ENCODE measurements at places on chromosomes 3 and 15. TPM values are rescaled to one million over a fixed set of nuclear protein-coding genes. Genes with fewer than 3 reads are reported as not detected.
A peak's percentile ranks its signal among the peaks of the same experiment; 100 is the strongest.

SV2B gene
- total RNA-seq: not detected

TRPM1 gene
- not detected for total RNA-seq

BCHE gene
- total RNA-seq: 1.6 TPM

STRA6 gene
- total RNA-seq: 5.4 TPM

ANKUB1 gene
- total RNA-seq: not detected

- no peak overlapping the region for H3K4me3 ChIP-seq
- DNase-seq: no peak
- H3K36me3 ChIP-seq: no peaks in the 10 kb centered on the region
- H3K4me1 ChIP-seq: no peaks in the 10 kb centered on the region
- H3K27me3 ChIP-seq: peaks cover 10% of the 10 kb centered on the region
These were observed 63.1 kb downstream of the EDEM1 start for GRCh38 chr3:5250467-5251195.

DNA sequence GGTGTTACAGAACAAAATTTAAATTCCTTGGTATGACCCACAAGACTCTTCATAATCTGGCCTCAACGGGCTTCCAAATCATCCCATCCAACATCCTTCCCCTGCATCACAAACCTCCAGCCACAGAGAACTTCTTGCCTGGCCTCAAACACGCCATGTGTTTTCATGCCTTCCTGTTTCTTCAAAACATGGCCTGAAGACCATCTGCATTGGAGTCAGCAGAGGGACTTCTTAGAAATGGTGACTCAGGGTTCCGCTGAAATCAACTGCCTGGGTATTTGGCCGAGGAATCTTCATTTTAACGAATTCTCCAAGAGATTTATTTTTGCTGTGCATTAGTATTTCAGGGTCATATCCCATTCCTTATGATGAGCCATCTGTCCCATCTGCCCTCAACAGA is 138.1 kb upstream of the RAP2B start:
- H3K4me3 ChIP-seq: no peak overlapping the region
- DNase-seq: no peak
- peaks cover 22% of the 10 kb centered on the region for H3K27me3 ChIP-seq
- H3K27ac ChIP-seq: no peak overlapping the region

GRCh38 chr3:113183748-113184661 is 27.4 kb upstream of the BOC start:
- H3K4me3 ChIP-seq: no peak overlapping the region
- no peak overlapping the region for H3K27ac ChIP-seq
- H3K4me1 ChIP-seq: peaks cover 3% of the 10 kb centered on the region
- H3K27me3 ChIP-seq: no peaks in the 10 kb centered on the region
- H3K36me3 ChIP-seq: peaks cover 2% of the 10 kb centered on the region

DNA sequence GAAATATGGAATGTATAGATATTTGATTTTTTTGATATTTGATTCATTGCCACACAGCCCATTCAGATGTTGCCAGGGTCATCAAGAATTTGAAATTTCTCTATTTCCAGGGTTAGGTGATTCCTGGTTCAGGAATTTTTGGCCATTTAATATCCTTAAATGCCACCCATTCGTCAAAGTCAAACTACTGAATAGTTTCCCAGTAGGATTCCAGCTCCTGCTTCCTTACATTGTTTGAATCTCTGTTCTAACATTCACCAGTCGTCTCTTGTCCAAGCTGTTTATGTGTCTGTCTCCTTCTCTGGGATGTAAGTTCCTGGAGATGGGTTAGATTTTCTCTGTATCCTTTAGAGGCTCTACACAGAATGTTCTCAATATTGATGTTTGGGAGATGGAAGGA is 124.9 kb upstream of the TLE3 start:
- no peak for DNase-seq
- H3K27ac ChIP-seq: no peak overlapping the region
- H3K27me3 ChIP-seq: peaks cover 33% of the 10 kb centered on the region
- H3K4me1 ChIP-seq: no peaks in the 10 kb centered on the region

GRCh38 chr3:184503647-184504046 is 57.9 kb upstream of the EPHB3 start:
- H3K4me1 ChIP-seq: no peaks in the 10 kb centered on the region
- peaks cover 5% of the 10 kb centered on the region for H3K36me3 ChIP-seq
- H3K27me3 ChIP-seq: peaks cover 68% of the 10 kb centered on the region
- DNase-seq: no peak
- H3K4me3 ChIP-seq: no peak overlapping the region
- no peak overlapping the region for H3K27ac ChIP-seq

GRCh38 chr3:8970971-8971589 is 7.8 kb upstream of the RAD18 start:
- no peaks in the 10 kb centered on the region for H3K27me3 ChIP-seq
- H3K27ac ChIP-seq: no peak overlapping the region
- DNase-seq: no peak

GRCh38 chr3:45864760-45865519 is 21.4 kb upstream of the CCR9 start:
- H3K27me3 ChIP-seq: peaks cover 53% of the 10 kb centered on the region
- no peak overlapping the region for H3K27ac ChIP-seq

DNA sequence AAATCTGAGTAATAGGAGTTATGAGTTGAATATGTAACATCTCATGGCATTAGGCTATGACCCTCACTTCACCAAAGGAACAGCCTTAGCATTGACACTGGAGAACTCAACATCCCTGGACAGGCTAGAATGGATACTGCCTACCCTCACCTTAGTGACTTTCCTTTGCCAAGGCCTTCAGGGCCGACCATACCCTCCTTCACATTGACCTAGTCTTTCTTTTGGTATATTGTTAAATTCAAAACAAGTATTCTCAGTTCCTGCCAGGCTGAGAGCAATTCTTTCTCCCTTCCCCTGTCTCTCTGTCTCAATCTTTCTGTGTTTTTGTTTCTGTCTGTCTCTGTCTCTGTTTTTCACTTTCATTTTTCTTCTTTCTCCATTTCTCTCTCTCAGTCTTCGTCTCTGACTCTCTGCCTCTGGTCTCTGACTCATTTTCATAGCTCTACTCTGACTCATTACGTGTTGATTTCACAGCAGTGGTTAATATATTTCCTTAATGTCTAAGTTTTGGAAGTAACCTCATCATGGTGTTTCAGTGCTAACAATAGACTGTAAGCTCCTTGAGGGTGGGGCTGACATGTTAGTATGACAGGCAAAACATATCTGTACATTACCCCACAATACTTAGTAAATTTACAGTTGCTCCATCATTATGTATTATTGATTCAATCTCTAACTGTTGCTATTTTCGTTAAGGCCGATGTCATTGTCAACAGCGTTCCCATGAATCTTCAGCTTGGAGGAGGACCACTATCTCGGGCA is 32.5 kb downstream of the PARP15 start:
- H3K27ac ChIP-seq: peak overlapping the region; percentile 93
- peak overlapping the region; percentile 39 for H3K4me3 ChIP-seq

GRCh38 chr3:172102883-172103310 is 63.5 kb downstream of the FNDC3B start:
- no peak for DNase-seq
- H3K27ac ChIP-seq: peak overlapping the region; percentile 95
- peaks cover 96% of the 10 kb centered on the region for H3K4me1 ChIP-seq
- peak overlapping the region; percentile 31 for H3K4me3 ChIP-seq

- no peaks in the 10 kb centered on the region for H3K36me3 ChIP-seq
- peaks cover 4% of the 10 kb centered on the region for H3K4me1 ChIP-seq
- no peak for DNase-seq
- peaks cover 3% of the 10 kb centered on the region for H3K27me3 ChIP-seq
- H3K27ac ChIP-seq: no peak overlapping the region
- H3K4me3 ChIP-seq: no peak overlapping the region
These were observed 5.3 kb downstream of the PLA2G4F start for GRCh38 chr15:42151141-42151561.

- peaks cover 2% of the 10 kb centered on the region for H3K4me1 ChIP-seq
- no peak overlapping the region for H3K4me3 ChIP-seq
- H3K27me3 ChIP-seq: no peaks in the 10 kb centered on the region
- peaks cover 42% of the 10 kb centered on the region for H3K36me3 ChIP-seq
These were observed 99.4 kb downstream of the UBE3A start for GRCh38 chr15:25339431-25339830.

DNA sequence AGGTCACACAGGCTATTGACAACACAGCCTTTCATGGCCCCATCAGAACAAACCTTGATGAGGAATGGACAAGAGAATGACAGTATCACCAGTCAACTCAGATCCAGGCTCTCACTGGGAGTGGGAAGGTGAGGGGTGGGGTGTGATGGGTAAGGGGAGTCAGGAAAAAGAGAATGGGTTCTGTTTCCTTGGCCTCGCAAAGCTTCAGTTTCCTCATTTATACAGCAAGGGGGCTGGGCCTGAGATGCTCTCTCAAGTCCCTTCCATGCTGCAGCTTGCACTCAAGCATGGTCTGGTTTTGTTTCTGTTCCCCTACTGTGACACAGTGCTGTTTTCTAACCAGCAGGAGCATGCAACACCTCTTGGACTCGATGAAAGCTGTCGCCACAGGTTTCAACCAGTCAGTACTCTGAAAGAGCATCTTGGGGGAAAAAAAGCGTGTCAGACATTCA is 65.7 kb upstream of the IL12A start:
- no peak overlapping the region for H3K4me3 ChIP-seq
- H3K4me1 ChIP-seq: peaks cover 47% of the 10 kb centered on the region
- DNase-seq: no peak
- no peak overlapping the region for H3K27ac ChIP-seq
- H3K36me3 ChIP-seq: no peaks in the 10 kb centered on the region

GRCh38 chr3:50464569-50464968 is 38.9 kb downstream of the CACNA2D2 start:
- no peaks in the 10 kb centered on the region for H3K36me3 ChIP-seq
- H3K4me3 ChIP-seq: no peak overlapping the region
- no peak overlapping the region for H3K27ac ChIP-seq
- DNase-seq: no peak
- H3K4me1 ChIP-seq: no peaks in the 10 kb centered on the region
- peaks cover 52% of the 10 kb centered on the region for H3K27me3 ChIP-seq

DNA sequence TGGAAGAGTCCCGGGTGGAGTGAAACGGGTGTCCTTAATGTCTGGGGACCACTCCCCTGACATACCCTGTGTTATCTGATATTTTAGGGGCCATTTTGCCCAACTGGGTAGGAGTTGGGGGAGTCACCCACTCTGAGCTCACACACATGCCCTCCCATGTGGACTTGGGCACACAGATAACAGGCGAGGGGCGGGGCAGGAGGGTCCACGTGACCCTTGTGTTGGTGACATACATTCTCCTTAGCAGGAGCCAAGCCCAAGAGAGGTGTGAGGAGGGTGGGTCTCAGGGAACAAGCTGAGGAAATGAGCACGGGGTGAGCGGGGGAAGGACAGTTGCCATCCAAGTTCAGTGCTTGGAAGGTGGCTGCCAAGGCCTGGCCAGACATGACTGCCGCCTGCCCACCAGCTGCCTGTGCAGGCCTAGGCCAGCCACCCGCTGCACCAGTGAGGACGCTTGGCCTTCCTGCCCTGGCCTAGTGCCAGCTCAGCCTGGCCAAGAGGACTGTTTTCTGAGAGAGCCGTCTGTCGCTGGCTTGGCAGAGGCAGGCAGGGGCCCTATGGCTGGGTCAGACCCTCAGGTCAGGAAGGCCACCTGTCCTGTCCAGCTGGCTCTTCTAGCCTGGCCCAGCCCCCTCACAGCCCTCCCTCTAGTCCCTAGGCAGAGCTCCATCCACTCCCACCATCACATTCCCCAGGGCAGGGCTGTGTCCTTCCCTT is 31.3 kb upstream of the TMEM115 start:
- H3K36me3 ChIP-seq: no peaks in the 10 kb centered on the region
- no peak overlapping the region for H3K27ac ChIP-seq
- no peak overlapping the region for H3K4me3 ChIP-seq
- no peaks in the 10 kb centered on the region for H3K27me3 ChIP-seq
- H3K4me1 ChIP-seq: peaks cover 6% of the 10 kb centered on the region
- DNase-seq: no peak

DNA sequence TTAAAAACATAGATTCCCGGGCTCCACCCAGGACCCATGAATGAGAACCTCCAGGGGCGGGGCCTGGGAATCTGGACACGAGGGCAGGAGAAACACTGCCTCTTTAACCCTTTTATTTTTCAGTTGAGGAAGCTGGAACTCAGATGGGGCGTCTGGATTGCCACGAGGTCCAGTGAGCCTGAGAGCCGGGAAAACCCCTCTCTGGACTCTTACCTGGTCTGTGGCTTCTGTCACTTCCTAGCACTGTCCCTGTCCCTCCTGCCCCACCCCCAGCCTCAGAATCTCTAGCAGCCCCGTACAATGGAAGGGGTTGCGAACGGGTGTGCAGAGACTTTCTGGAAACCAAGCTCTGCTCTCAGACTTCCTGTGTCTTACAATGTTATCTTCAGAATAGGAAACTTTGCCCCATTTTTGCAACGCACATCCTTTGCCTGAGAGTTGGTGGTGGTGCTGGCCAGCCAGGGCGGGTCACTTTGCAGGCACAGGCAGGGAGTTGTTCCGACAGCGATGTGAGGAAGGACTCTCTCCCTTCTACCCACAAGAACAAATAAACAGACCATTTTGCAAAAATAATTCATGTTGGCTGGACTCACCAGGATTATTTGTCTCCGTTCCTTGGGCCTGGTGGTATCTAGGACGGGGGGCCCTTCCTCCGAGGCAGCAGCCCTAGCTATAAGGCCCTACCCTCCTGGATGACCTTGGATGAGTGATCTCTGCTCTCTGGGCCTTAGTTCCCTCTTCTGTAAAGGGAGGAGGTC is 59.1 kb downstream of the SMAD6 start:
- peaks cover 77% of the 10 kb centered on the region for H3K4me1 ChIP-seq
- H3K27ac ChIP-seq: peak overlapping the region; percentile 87
- no peak overlapping the region for H3K4me3 ChIP-seq

- H3K36me3 ChIP-seq: peaks cover 8% of the 10 kb centered on the region
- DNase-seq: no peak
- no peak overlapping the region for H3K27ac ChIP-seq
- peaks cover 10% of the 10 kb centered on the region for H3K4me1 ChIP-seq
- H3K27me3 ChIP-seq: no peaks in the 10 kb centered on the region
These were observed 12.1 kb downstream of the SACM1L start for GRCh38 chr3:45701172-45701867.

GRCh38 chr3:14405360-14406238 is 3.2 kb downstream of the SLC6A6 start:
- no peak for DNase-seq
- H3K4me1 ChIP-seq: peaks cover 55% of the 10 kb centered on the region
- H3K27ac ChIP-seq: no peak overlapping the region
- peak overlapping the region; percentile 58 for H3K4me3 ChIP-seq
- H3K27me3 ChIP-seq: no peaks in the 10 kb centered on the region

GRCh38 chr3:112627419-112627818 is 13.5 kb downstream of the CCDC80 start:
- H3K27me3 ChIP-seq: no peaks in the 10 kb centered on the region
- H3K27ac ChIP-seq: peak overlapping the region; percentile 42
- peaks cover 39% of the 10 kb centered on the region for H3K36me3 ChIP-seq
- no peak overlapping the region for H3K4me3 ChIP-seq
- H3K4me1 ChIP-seq: peaks cover 76% of the 10 kb centered on the region
- DNase-seq: no peak

- H3K4me1 ChIP-seq: peaks cover 34% of the 10 kb centered on the region
- peak overlapping the region; percentile 97 for H3K27ac ChIP-seq
- peaks cover 2% of the 10 kb centered on the region for H3K36me3 ChIP-seq
- DNase-seq: no peak
These were observed 752 bp downstream of the C15orf39 start for GRCh38 chr15:75202251-75203016.
